ENCODE measurements at places on chromosomes 4 and X.
A peak's percentile ranks its signal among the peaks of the same experiment; 100 is the strongest.

DNA sequence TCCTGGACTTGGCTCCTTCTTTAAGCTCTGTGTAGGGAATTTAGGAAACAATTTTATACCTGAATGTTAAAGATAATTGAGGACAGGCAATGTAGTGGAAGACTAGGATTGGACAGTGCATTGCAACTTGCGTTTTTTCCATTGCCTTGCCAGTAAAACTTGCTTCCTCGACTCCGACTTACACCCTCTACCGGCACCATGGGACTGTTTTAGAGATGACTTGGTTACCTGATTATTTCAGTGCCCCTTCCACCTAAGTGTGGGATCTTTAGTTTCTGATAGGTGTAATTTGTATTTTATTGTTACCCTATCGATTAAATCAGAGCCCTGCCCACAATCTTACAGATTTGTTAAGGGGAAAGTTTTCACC lies 1.2 kb downstream of the PRPS1 start:
- no peak for DNase-seq

DNA sequence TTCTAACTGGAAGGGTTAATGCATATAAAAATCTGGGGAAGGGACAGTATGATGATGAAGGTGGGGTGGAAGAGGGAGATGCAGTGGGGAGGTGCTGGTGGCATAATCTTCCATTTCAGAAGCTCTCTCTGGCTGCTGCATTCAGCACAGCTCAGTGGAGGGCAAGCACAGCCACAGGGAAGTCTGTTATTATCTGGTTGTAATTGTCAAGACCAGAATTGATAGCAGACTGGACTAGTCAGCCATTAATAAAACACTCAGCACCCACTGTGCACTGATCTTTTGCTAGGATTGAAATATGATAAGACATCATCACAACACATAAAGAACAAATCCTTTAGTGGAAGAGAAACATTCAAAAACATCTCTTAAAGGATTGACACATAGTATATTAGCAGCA lies 414.2 kb upstream of the LCORL start:
- DNase-seq, result no peak

DNA sequence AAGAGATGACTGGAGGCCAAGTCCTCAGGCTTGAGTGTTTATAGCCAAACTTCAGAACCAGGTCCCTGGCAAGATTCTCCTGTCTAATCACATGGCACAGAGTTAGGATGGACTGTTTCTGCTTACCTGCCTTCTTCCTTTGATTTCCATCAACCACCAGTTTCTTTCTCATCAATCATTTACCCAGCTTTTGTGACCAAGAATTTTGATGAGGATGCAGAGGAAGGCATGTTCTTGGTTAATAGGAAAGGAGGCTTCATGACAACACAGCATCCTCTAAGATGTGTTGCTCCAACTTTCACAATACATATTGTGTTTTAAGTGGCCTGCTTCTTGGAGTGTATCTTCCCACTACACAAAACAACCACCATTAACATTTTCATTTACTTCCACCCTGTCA lies 65.3 kb downstream of the NFKB1 start:
- no peak for DNase-seq

GRCh38 chr4:132275583-132276121 lies 873.4 kb upstream of the PCDH10 start:
- DNase-seq, result no peak

GRCh38 chrX:12327836-12328235 lies 189.6 kb downstream of the FRMPD4 start:
- no peak for DNase-seq

DNA sequence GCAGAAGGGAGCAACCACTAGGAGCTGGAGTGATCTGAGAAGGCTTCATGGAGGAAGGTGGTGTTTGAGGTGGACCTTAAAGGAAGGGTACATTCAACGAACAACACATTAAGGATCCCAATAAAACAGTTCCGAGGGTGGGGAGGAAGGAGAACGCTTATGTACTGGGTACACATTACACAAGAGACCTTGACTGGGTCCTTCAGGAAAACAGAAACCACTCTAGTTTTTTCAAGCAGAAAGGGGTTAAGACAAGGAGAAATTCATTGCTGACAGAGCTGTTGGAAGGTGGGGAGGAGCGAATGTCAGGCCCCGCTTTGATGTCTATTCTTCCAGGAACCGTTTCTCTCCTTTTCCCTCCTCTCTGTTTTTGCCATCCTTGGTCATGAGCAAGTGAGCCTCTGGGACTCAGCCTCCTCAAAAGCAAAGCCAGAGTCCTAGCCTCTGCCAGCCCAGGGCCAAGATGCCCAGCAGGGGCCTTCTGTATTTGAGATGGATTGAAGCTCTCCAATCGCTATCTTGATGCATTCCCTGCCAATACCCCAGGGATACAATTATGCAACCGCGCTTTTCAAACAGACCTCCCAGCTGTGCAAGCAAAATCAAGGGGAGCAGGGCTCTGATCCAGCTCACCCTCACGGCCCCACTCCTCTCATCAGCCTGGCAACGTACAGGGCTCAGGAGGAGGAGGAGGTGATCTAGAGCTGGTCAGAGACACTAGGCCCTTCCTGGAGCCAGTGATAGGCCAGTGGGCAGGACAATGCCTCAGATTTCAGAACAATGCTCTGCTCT lies 48.4 kb downstream of the ZBTB49 start:
- DNase-seq, result no peak

GRCh38 chr4:150971901-150972300 lies 43.2 kb downstream of the LRBA start:
- DNase-seq, result no peak

DNA sequence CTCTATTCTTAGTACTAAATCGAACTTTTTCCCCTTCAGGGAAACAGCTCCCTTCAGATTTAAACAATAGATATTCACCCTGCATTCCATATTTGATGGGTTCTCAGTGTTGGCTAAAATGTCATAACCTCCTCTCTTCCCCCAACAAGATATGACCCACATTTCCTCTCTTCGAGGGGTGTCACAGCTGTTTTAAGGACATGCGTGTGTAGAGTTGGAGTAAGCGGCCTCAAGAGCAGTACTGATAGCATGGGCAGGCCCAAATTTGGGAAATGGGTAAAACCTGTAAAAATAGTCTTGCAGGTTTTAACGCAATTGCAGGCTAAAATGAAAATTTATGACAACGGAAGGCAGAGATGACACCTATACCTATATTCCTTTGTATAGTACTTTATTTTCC lies 28.7 kb downstream of the SAT1 start:
- no peak for DNase-seq

DNA sequence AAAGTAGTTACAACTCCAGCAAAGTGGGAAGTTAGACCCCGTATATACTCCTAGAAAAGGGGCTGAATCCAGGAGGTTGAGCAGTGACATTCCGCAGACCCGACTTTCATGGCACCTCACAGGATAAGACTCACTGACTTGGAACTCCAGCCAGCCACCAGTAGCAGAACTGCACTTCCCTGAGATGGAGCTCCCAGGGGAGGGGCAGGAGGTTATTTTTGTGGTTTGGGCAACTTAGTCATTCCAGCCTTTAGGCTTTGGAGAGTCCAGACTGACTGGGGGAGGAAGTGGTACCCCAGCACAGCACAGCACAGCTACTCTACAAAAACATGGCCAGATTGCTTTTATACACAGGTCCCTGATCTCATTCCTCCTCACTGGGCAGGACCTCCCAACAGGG lies 319.1 kb downstream of the PCDH19 start:
- DNase-seq, result no peak

- DNase-seq, result peak; percentile 15
Measured at GRCh38 chrX:149829751-149830191, 48.0 kb downstream of the MAGEA9 start.

GRCh38 chrX:16465081-16465876 lies 184.7 kb upstream of the S100G start:
- no peak for DNase-seq

- DNase-seq, result no peak
Measured at GRCh38 chr4:69092190-69092589, 4.1 kb upstream of the UGT2B7 start.

DNA sequence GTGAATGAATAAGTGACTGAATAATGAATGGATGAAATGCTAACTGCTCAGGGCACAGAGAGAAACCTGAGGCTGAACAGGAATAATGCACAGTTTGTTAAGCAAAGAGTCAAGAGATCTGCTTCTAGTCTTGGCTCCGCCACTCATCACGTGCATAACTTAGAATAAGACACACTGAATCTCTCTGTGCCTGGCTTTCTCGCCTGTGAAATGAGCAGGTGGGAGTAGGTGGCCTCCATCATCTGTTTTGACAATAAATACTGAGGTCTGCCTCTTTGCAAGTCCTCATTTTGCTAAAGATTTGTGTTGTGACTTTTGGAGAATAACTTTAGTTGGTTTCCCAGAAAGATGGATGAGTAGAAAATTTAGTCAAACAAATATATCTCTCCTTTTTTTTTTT lies 318.0 kb downstream of the FBXW7 start:
- no peak for DNase-seq

DNA sequence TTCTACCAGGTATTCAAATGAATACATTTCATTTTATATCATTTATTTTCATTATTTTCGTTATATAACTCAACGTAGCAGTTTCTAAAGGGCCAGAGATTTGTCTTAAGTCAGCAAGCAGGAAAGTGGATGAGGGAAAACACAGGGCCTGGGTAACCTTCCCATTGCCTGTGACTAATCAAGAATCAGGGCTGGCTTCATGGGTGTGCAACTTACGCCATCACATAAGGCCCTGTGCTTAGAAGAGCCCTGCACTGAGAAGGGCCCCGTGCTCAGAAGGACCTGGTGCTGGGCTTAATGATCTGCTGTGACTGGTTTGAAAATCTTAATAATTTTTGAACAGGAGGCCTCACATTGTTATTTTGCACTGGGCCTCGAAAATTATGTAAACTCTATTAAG lies 65.4 kb upstream of the FAM9C start:
- DNase-seq, result no peak

GRCh38 chr4:7132249-7132648 lies 60.1 kb upstream of the SORCS2 start:
- no peak for DNase-seq

GRCh38 chr4:6198768-6199421 lies 1.5 kb downstream of the JAKMIP1 start:
- DNase-seq, result no peak

GRCh38 chr4:100889401-100889800 lies 371.6 kb upstream of the EMCN start:
- no peak for DNase-seq

- DNase-seq, result no peak
Measured at GRCh38 chr4:73099143-73099542, 29.6 kb upstream of the COX18 start.

DNA sequence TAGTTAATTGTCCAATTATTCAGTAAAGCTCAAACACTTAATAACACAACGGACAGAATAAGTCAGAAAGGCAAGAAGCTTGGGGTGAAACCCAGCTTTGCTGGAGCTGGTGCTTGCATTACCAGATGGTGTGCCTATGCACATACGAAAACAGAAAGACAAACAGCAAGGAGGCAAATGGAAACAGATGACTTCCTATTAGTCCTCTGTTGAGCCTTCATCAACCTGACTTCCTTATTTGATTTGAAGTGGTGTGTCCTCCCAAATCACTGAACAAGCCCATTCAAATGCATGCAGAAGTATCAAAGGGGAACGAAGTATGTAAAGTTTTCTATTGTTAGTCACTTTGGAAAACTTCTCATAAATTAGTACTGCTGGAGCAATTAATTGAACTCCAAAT lies 166.2 kb downstream of the ATP10D start:
- no peak for DNase-seq

- DNase-seq, result no peak
Measured at GRCh38 chr4:11505221-11505971, 76.7 kb upstream of the HS3ST1 start.

- no peak for DNase-seq
Measured at GRCh38 chr4:89720981-89721380, 116.0 kb downstream of the SNCA start.

- no peak for DNase-seq
Measured at GRCh38 chr4:2871466-2871865, 27.8 kb downstream of the ADD1 start.

DNA sequence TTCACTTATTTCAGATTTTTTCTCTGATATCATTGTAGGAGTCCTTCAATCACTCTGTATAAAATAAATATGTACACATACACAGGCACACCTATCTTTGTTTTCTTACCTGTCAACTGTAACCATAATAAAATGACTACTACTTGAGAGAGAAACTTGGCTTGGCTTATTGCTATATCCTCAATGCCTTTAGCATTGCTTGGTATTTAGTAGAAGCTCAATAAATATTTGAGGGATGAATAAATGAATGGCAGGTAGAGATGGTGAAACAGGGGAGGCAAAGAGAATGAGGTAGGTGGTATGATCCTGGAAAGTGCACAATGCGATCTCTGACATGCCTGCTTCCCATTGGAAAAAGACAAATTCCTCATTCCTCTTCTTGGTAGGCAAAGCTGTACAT lies 21.8 kb upstream of the CXCL6 start:
- DNase-seq, result no peak

DNA sequence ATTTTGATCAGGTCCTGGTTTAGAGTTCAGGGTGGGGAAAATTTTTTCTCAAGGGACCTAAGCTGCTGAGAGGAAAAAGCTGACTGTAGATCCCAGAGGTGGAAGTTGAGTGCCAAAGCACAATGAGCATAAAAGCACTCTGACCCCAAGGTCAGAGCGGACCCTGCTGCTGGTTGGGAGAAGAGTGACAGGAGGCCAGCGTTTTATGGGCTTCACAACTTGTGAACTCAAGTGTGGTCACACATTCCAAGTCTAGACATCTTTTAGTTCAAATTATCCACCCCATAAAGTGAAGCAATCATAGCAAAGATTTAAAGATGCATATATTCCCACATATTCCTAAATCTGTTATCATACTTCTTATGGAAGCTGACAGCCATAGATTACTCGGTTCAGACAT lies 220.3 kb downstream of the CHIC2 start:
- DNase-seq, result no peak

DNA sequence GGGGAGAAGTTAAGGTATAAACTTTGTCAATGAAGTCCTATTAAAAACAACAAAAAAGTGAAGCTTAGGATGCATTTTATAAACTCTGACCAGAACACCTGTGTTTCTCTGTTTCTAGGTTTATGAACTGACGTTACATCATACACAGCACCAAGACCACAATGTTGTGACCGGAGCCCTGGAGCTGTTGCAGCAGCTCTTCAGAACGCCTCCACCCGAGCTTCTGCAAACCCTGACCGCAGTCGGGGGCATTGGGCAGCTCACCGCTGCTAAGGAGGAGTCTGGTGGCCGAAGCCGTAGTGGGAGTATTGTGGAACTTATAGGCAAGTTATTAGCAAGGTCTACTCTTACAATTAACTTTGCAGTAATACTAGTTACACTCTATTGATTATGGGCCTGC lies 46.6 kb downstream of the HTT start:
- DNase-seq, result no peak
